Effector CD4-positive, alpha-beta T cell (primary cell): ENCODE measurements at places on chromosomes 12 and 14.

- no peak for DNase-seq
Measured at GRCh38 chr12:59911516-59911915, 315.7 kb downstream of the SLC16A7 start.

GRCh38 chr12:65808580-65808979 lies 15.7 kb upstream of the HMGA2 start:
- DNase-seq: no peak

- no peak for DNase-seq
Measured at GRCh38 chr12:21828779-21829178, 54.3 kb upstream of the KCNJ8 start.

- no peak for DNase-seq
Measured at GRCh38 chr12:77328326-77328725, 263.0 kb upstream of the E2F7 start.

- no peak for DNase-seq
Measured at GRCh38 chr14:104374718-104375080, 204.9 kb upstream of the C14orf180 start.

DNA sequence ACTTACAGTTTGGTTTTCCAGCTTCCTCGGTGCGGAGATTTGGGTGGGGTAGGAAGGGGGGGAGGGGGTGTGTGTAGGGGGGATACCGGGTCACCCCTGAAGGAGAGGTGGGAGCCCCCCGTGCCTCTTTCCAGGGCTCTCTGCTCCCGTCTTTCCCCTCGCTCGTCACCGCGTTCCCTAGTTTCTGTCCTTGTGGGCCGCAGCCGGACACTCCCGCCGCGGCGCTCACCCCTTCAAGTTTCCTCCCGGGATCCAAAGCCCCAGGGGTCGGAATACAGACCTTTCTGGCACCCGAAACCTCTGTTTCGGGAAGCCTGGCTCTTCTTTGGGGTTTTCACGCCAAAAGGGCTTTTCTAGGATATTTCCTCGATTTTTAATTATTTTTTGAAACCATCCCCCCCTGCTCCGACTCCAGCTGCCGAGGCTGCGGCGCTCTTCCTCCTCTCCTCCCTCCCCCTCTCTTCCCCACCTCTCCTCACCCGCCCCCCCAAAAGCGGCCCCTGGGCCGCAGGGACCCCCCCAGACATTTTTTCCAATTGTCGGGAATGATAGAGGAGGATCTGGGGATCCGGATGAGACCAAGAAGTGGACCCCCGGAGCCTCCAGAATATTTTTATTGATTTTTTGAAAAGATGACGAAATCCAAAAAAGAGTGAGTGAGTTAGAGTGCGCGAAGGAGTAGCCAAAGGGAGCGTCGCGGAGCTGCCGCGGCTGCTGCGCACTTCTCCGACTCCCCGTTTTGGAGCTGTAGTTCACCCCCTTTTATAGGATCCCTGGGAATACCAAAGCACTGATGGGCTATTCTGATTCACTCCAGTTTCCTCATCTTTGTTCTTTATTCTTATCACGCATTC lies 1.7 kb downstream of the CCND2 start:
- DNase-seq: no peak

GRCh38 chr12:84702001-84702400 lies 210.6 kb downstream of the SLC6A15 start:
- no peak for DNase-seq

- DNase-seq: no peak
Measured at GRCh38 chr12:43551279-43551970, 578 bp downstream of the ADAMTS20 start.

DNA sequence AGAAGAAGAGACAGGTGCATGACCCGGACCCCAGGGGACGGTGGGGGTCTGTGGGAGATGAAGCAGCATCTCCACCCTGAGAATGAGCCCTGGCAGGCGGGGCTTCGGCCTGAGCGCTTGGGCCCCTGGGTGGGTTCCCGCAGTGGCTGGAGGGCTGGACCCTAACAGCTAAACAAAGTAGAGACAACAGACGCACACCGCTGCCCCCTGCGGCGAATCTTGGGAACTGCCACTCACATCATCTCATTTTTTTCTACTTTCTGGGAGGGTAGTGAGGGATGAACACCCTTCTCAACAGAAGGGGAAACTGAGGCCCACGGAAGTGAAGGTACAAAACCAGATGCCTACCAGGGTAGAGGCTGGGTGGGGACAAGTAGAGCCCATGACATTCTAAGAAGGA lies 104.7 kb downstream of the RFLNA start:
- no peak for DNase-seq

- no peak for DNase-seq
Measured at GRCh38 chr14:93901813-93902212, 25.3 kb upstream of the FAM181A start.

DNA sequence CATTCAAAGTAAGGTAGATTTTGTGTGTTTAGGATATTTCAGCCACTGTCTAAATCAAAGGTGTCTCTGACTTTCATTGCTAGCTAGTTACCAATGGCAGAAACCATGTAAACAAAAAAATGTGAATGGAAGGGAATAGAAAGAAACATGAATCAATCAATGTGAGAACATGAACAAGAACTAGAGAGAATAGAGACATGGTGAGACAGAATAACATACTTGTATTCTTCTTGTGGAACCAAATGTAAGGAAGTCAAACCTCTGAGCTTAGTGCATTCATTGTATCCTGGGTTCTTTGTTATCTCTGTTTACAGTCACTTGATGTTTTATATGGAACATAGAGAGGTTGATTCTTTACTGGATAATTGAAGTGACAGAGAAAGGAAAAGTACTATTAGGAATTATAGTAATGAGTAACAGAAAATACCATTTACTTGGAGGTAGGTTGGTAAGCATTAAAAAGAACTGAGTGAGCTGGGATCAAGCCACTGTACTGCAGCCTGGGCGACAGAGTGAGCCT lies 2.6 kb upstream of the WNK1 start:
- DNase-seq: no peak

DNA sequence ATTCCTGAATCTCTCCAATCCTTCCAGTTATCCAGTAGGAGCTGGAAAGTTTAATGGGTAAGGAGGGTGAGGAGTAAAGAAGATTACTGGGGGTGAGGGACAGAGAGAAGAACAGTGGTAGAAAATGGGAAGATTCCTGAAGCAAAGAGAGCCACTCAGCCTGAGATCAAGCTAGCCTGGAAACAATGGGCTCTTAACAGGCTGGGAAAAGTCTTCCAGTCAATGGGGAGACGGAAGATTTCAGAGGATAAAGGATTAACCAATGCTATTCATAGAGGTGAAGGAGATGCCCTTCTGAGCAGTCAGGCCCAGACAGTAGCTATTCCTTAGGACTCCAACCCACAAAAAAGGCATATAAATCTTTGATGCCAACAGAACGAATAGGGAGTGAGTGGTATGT lies 14.8 kb downstream of the GDF11 start:
- DNase-seq: no peak

GRCh38 chr12:9667403-9668160 lies 1.9 kb upstream of the CLEC2D start:
- no peak for DNase-seq

GRCh38 chr14:32932302-32932913 lies 6.3 kb upstream of the NPAS3 start:
- no peak for DNase-seq

DNA sequence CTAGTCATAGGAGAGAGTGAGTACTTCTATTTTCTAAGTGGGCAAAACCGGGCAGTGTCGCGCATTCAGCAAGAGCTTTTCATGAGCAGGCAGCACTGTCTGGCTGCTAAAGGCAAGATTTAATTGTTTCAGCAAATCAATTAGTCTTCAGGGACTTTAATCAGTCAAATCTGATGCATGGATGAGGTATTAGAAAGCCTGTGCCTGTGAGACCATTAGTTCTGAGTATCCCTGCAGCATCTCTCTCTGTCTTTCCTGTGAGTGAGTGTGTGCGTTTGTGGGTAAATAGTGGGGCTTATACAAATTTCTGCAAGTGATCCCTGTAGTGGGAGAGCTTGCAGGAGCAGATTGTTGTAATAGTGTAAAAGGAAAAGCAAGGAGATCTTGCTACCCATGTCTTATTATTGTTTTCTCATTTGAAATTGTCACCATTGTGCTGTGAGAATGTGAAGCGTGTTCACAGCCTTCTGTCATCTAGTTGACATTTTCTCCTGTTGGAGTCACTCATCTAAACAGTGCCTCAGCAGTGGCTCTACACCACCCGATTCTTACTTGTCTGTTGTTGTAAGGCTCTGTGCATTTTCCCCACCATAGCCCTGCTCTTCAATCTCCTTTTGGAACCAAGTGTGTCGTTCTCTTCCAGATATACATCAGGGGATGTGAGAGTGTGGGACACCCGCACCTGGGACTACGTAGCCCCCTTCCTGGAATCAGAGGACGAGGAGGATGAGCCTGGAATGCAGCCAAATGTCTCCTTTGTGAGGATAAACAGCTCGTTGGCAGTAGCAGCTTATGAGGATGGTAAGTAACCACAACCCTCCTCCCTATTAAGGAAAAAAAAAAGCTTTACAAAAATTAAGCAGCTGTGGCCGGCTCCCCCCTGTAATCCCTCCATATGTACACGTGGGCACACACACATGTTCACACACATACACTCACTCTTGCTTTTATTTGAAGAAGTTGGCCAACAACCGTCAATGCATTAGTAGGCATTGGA lies 53.6 kb downstream of the FBXW8 start:
- DNase-seq: no peak

DNA sequence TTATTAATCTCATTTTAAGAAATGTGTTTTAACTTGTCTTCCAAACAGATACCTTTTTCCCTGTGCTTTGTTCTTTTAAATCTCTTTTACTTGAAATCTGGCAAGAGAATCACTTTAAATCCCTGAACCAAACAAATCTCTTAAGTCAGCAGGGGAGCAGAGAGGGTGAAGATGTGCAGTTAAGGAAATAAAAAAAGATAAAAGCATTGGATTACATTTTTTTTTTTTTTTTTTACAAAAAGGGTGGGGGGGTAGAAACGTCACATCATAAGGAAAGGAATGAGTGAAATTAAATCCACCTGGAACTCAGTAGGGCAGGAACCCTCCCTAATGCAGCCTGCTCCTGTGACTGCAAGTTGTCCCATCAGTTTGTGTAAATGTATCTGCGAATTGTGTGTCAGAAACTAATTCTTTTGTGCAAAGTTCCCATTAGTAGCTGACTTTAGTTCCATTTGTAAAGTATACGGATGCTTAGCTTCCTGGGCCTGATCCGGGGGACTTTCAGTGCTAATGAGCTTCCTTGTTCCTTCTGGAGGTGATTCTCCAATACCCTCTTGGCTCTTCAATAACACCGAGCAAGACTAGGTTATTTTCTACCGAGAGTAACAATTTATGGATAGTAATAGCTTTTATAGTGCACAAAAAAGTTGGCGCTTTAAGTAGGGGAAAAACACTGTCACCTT lies 1.5 kb downstream of the TTC6 start:
- no peak for DNase-seq

GRCh38 chr12:52710730-52711129 lies 7.4 kb upstream of the KRT77 start:
- no peak for DNase-seq

DNA sequence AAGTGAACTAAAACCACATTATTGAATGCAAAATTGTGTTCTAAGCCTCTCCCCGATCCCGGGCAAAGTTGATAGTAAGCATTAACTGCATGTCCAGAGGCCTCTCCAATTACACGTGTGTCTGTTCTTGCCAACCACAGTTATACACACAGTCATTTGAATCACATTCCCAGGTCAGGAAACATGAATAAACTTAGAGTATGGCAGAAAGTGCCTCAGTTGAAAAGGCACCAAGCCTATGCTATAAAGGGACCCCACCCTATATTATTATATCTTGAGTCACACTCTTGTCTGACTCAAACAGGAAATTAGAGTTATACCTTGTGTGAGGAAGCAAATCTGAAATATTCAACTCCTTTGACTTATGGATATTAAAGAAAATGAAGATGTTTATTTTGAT lies 128.3 kb upstream of the STXBP6 start:
- DNase-seq: no peak

GRCh38 chr14:30610787-30611343 lies 11.3 kb upstream of the SCFD1 start:
- DNase-seq: no peak

GRCh38 chr12:49334681-49335080 lies 2.3 kb downstream of the C1QL4 start:
- no peak for DNase-seq

- DNase-seq: no peak
Measured at GRCh38 chr12:21925296-21925913, 15.8 kb downstream of the ABCC9 start.

GRCh38 chr14:75268633-75269550 lies 9.7 kb upstream of the FOS start:
- DNase-seq: no peak
